ENCODE measurements at places on chromosomes 16 and 17.

GRCh38 chr17:9839433-9839832, 13.7 kb downstream of the GLP2R start:
- DNase-seq = no peak

- no peak for DNase-seq
Observed at GRCh38 chr17:49715216-49715615, 7.5 kb upstream of the SLC35B1 start.

GRCh38 chr16:15955425-15955824, 6.0 kb downstream of the ABCC1 start:
- no peak for DNase-seq

DNA sequence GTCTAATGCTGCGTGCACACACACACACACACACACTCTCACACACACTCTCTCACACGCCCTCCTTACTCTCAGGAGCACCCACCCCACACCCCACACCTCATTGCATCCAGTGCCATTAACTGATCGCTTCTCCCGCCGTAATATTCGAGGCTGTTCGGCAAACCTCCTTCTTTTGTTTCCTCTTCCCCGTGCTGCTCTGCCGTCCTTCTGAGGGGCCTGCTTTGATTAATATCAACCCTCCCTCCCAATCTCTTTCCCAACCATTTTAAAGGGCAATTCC, 156.2 kb upstream of the TNRC6C start:
- DNase-seq = peak; percentile 23

DNA sequence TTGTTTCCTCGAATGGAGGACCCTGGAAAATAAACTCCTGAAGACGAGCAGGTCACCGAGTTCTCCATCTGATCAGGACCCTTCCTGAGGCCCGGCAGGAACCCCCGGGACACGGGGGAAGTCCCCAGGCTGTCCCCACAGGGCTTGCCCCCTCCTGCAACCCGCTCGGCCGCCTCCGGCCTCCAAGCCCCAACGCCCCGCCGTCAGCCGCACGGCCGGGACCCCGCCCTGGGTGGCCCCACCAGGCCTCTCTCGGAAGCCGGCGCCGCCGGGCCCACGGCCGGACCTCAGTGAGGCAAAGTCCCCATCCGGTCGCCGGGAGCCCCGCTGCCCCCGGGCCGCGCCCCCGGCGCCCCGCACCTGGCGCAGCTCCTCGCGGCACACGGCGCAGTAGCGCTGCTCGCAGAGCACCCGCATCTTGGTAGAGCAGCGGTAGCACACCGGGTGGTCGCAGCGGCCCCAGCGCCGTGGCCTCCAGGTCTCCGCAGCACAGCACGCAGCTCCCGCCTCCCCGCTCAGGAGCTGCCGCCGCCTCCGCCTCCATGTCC, 383 bp downstream of the ZNF598 start:
- no peak for DNase-seq

DNA sequence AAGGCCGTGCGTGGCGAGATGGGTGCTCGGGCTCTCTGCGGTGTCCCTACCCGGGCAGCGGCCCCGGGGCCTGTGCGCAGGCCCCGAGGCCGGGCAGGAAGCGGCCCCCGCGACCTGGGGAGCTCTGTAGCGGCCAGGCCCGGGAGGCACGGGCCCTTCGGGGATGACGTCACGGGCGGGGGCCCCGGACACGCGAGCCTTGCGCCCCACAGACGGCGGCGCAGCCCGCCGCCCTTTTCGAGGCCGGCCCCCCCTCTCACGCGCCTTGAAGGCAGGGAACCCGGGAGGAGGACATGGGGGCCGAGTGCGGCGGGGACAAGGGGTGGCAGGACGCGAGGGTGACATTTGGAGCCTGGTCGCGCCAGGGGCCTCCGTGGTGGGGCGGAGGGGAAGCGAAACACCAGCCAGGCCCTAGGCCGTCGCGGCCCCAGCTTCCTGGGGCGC, 1.1 kb downstream of the RAI1 start:
- peak; percentile 68 for DNase-seq

DNA sequence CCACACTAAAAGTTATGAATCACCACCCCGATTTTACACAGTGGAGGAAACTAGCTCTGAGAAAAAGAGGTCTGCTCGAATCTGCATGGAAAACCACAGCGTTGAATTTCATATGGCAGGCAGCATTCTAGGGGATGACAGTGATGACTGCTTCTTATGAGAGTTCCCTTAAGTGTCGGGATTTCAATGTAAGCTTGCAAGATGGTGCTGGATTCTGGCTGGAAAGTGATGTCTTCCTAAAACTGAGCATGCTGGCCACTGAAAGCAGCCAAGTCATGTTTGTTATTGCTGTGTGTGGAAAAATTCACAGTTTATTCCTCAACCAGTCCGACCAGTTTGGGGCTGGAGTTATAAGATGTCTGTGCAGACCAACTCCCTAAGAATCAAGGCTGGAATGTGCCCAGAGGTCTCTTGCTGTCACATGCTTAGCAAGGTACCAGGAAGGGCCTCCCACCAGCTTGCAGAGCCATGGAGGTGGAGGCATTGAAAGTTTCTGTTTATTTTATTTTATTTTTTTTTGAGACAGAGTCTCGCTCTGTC, 37.2 kb upstream of the GAN start:
- no peak for DNase-seq

- no peak for DNase-seq
Observed at GRCh38 chr16:2280981-2281542, 13.1 kb upstream of the RNPS1 start.

GRCh38 chr16:14106961-14107360, 35.8 kb downstream of the MRTFB start:
- no peak for DNase-seq

DNA sequence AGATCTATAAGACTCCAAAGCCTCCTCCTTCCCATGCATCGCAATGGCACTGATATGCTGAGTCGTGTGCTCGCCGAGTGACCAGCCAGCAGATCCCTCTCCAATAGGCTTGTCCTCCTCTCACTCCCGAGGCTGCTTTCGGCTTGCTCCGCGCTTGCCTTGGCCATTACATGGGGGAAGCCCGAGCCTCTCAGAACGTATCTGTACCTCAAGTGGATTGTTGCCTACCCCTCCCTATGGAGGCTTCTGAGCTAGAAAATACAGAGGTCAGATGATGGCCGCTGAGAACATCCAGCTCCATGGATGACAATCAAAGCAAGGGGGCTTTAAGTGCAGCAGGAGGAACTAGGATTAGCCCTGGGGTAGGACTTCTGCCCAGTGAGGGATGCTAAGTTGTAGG, 7.7 kb upstream of the NLRP1 start:
- DNase-seq = no peak

GRCh38 chr17:77325577-77326075, 184.9 kb downstream of the SEC14L1 start:
- no peak for DNase-seq

DNA sequence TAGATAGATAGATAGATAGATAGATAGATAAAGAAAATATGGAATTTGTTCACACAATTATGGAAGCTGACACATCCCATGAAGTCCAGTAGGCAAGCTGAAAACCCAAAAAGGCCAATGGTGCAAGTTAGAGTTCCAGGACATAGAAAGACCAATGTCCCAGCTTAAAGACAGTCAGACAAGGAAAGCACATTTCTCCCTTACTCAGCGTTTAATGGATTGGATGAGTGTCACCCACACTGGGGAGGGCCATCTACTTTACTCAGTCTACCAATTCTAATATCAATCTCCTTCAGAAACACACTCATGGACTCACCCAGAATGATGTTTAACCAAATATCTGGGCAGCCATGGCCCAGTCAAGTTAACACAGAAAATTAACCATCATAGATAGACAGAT, 327.7 kb upstream of the CDH11 start:
- DNase-seq = no peak

DNA sequence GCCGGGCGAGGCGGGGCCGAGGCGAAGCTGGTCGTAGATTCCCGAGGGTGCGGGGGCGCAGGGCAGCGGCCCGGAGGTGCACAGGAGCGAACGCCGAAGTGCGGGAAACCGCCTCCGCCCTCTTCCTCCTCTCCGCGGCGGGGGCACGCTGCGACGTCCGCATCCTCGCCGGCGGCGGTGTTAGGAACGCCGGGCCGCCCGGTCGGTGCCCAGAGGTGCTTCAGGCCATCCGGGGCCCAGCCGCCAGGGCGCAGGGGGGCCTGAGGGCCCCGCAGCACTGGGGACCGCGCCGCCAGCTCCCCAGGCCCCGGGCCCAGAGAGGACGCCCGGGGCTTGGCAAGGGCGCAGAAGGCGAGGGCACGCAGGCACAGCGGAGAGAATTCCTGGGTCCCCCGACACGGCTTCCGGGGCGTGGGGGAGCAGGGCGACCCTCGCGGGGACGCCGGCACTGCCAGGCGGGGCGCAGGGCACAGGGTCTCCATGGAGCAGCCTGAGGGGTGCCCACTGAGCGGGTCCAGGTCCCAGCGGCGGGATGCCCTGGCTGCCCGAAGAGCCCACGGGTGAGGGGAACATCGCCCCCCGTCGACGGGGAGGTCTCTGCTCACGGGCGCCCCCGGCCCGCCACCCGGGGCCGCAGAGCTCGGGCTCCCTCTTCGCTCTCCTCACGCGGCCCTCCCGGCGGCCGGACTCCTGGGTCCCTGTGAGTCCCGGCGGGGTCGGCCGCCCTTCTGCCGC, 576 bp downstream of the EPOP start:
- peak; percentile 22 for DNase-seq

DNA sequence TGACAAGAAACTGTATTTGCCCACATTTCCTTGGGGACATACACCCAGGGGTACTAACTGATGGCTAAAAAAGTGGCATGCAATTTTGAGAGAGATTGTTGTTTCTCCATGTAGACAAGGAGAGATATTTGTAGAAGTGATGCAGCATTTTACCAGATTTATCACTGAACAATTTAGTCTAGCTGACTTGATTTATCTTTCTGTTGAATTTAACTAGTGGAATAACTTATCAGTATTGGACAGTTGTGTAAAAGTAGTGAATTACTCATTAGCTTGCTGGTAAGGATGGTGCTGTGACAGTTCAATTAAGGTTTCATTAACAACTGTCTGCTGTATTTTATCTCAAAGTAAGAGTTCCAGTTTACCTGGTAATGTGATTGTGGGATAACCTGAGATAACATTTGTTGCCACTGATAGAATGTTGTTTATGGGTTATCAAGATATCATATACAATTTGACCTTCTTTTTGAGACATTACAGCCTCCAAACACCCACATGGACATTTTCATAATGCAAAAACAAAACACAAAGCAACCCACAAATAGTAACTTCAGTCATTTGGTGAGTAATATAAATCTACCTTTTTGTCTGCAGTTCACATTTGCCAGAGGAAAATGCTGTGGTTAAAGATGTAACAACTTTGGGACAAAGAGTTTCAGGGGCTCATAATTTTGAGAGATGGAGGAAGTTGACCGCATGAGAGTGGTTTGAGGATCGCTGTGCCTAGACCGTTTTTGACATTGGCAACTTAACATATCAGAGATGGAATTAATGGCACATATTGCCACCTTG, 3.8 kb downstream of the NLK start:
- peak; percentile 41 for DNase-seq

GRCh38 chr16:7912132-7912531, 579.5 kb downstream of the RBFOX1 start:
- DNase-seq = no peak

GRCh38 chr16:67029254-67030096, 526 bp downstream of the CBFB start:
- peak; percentile 72 for DNase-seq

DNA sequence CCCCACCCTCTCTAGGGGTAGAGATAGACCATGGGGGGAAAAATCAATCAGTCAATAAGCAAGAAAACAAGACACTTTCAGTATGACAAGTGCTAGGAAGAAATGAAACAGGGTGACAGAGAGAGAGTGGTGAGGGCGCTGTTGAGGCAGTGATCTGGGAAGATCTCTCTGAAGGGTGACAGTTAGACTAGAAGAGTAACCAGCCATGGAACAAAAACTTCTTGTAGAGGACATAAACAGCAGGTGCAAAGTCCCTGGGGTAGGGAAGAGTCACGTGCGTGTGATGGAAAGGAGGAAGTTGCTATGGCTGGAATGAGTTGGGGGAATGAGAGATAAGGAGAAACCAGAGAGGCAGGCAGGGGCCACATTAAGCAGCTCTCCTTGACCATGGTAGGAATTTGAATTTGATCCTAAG, 16.8 kb upstream of the EMP2 start:
- DNase-seq = peak; percentile 15

GRCh38 chr17:49193513-49194296, 16.7 kb downstream of the GNGT2 start:
- DNase-seq = peak; percentile 79

- DNase-seq = no peak
Observed at GRCh38 chr17:73396431-73397277, 84.9 kb upstream of the CDC42EP4 start.

DNA sequence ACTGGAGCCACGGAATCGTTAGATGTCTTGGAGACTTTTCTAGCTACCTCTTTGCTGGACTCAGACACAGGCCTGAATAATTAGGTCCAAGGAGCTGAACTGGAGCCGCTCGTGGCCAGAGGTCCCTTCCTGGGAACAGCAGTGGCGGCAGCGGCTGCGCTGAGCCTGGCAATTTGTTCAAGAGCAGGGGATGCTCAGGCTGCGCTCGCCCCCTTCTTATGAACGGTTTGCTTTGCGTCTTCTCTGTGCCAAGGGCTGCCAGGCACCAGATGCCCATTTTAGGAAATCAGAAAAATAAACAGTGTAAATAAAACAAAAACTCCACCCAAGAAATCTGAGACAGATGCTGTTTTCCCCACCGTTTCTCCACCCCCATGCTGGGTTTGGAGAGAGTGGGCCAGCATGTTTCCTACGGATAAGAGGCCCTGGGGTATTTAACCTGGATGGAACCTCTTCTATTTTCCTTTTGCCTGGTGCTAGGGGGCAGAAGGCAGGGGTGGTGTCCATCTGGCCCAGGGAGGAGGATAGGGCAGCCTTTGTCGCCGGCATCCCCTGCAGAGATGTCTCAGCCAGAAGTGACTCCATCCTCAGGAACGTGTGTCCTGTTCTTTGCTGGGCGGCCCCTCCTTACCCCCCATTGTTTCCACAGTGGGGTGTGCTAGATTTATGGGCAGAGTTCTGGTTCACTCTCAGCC, 163.4 kb downstream of the SEC14L1 start:
- no peak for DNase-seq

DNA sequence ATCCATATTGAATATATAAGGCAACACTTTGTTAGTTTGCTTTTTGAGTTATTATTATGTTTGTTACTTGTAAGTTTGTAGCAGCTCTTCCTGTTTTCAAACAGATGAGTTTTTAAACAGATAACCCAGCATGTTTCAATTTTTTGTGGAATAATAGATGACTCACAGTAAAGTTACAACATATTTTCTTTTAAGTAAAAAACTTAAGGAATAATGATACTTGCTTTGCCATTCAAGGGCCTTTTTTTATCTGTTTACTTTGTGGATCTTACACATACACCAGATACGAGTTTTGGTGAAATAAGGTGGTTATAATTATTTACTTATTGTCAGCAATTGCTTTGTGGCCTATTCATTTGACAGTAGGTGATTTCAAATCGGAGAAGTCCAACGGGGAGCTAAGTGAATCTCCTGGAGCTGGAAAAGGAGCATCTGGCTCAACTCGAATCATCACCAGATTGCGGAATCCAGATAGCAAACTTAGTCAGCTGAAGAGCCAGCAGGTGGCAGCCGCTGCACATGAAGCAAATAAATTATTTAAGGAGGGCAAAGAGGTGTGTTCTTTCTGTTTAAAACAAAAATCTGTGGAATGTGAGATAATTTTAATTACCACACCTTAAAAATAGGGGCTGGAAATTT, 66.3 kb downstream of the BPTF start:
- peak; percentile 5 for DNase-seq

- no peak for DNase-seq
Observed at GRCh38 chr17:74427048-74427762, 4.7 kb upstream of the GPRC5C start.

- DNase-seq = peak; percentile 44
Observed at GRCh38 chr16:2429771-2430663, 770 bp downstream of the CCNF start.

- DNase-seq = no peak
Observed at GRCh38 chr16:86086471-86086870, 187.5 kb downstream of the IRF8 start.

- peak; percentile 93 for DNase-seq
Observed at GRCh38 chr16:84754353-84754856, 54.6 kb downstream of the USP10 start.
